Stimulated activated memory B cell treated with anti-CD40 and anti-IgM and Interleukin-4, amounts not matched to agents 10 μg/mL and 1 μg/mL and 100 μg/mL, for 72 hours (primary cell): ENCODE measurements at places on chromosomes 1 and 21.

GRCh38 chr1:119779869-119780356, 11.2 kb upstream of the HMGCS2 start:
- H3K27ac ChIP-seq: no peak overlapping the region
- H3K4me1 ChIP-seq: no peaks in the 10 kb centered on the region
- peaks cover 40% of the 10 kb centered on the region for H3K27me3 ChIP-seq
- no peaks in the 10 kb centered on the region for H3K36me3 ChIP-seq

GRCh38 chr1:169128562-169128961, 22.1 kb downstream of the ATP1B1 start:
- no peak overlapping the region for H3K4me3 ChIP-seq
- no peaks in the 10 kb centered on the region for H3K4me1 ChIP-seq
- no peaks in the 10 kb centered on the region for H3K27me3 ChIP-seq
- peaks cover 15% of the 10 kb centered on the region for H3K36me3 ChIP-seq

- H3K4me3 ChIP-seq: no peak overlapping the region
- H3K4me1 ChIP-seq: peaks cover 10% of the 10 kb centered on the region
- H3K27ac ChIP-seq: no peak overlapping the region
- ATAC-seq: no peak
Measured at GRCh38 chr1:100250807-100251206, 1.2 kb upstream of the DBT start.

DNA sequence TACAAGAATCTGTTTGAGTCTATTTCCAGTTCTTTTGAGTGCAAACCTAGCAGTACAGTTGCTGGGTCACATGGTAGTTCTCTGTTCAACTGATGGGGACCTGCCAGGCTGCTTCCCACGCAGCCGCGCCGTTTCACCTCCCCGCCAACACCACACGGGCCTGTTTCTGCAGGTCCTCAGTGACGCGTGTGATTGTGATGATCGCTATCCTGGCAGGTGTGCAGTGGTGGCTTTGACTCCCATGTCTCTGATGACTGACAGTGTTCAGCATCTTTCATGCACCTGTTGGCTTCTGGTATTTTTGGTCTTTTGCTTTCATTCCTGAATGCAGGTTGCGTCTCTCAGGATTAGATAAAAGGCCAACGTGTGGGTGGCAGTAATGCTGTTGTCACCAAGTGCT, 41.6 kb downstream of the FAAP20 start:
- no peaks in the 10 kb centered on the region for H3K4me1 ChIP-seq
- H3K27me3 ChIP-seq: no peaks in the 10 kb centered on the region
- H3K36me3 ChIP-seq: peaks cover 37% of the 10 kb centered on the region
- H3K27ac ChIP-seq: no peak overlapping the region
- H3K4me3 ChIP-seq: no peak overlapping the region

GRCh38 chr1:77057994-77058585, 161.1 kb downstream of the PIGK start:
- no peaks in the 10 kb centered on the region for H3K36me3 ChIP-seq
- no peak overlapping the region for H3K4me3 ChIP-seq
- H3K27ac ChIP-seq: no peak overlapping the region
- H3K27me3 ChIP-seq: peaks cover 23% of the 10 kb centered on the region
- no peaks in the 10 kb centered on the region for H3K4me1 ChIP-seq

DNA sequence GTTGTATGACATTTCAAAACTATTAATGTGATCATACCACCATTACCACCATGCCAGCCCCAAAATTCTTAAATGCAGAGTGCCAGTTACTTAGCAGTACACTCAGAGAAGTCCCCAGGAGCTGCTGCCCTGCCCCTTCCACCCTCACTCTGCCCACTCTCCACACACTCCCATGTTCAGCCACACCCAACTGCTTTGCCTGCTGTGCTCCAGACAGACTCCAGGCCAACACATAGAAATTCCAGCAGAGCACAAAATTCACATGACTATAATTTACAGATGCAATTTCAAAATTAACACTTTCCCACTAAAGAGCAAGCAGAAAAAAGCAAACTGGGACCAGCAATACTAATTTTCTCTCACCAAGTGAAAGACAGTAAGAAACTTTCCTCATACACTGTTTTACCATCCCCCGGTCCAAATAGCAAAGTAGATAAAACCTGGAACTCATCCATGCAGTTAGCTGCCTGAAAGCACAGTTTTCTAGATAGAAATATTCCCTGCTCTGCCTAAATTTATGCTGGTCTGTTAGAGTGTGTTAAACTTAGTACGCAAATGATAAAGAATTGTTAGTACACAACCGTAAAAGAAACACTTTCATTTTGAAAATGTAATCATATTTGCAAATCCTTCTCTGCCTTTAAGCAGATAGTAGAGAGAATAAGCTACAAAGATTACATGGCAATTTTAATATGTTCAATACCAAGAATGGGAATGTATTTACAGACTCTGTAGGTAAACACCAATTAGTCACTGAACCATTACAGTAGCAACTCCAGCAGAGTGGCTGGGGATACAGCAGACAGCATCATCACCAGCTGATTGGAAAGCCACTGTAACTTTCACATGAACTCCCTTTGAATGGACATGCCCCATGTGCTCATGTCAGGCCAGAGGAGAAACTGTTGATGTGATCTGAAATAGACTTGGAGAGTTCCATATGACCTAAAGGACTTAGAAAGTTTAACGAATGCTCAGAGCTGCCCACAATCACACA, 176.5 kb downstream of the VAV3 start:
- H3K27ac ChIP-seq: peak overlapping the region; percentile 62
- H3K36me3 ChIP-seq: no peaks in the 10 kb centered on the region
- peak overlapping the region; percentile 50 for H3K4me3 ChIP-seq

DNA sequence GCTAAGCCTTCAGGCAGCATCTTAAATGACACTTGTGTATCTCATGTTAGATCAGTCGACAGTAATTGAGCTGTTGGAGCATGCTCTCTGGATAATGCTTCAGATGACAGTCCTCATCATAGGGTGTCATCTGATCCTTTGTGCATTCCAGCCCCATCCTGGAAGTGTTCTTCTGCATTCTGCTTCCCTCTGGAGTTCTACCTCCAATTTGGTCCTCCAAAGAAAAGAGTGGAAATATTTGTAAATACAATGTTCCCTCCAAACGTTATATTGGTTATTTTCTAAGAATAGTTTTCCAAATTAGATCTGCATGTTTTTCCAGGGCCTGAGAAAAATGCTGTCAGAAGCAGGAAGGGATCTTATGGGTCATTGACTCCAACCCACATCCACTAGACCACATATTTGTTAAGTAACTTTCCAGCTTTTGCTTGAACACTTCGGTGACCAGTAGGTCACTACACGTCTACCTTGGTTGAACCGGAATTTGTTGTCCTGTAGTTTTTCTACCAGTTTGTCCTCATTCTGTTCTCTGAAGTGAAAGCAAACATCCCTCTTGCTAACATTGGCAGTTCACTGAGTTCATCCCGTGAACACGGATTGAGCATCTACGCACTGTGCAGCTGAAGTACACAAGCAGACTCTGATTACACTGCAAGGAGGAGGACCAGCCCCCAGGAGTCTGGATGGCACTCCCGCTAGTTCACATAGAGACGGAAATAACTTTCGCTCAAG, 136.0 kb downstream of the TLR5 start:
- H3K27me3 ChIP-seq: no peaks in the 10 kb centered on the region
- H3K4me1 ChIP-seq: no peaks in the 10 kb centered on the region
- peaks cover 32% of the 10 kb centered on the region for H3K36me3 ChIP-seq
- no peak overlapping the region for H3K27ac ChIP-seq
- H3K4me3 ChIP-seq: no peak overlapping the region

- ATAC-seq: peak; percentile 60
- peaks cover 14% of the 10 kb centered on the region for H3K27me3 ChIP-seq
- H3K36me3 ChIP-seq: no peaks in the 10 kb centered on the region
- H3K4me1 ChIP-seq: no peaks in the 10 kb centered on the region
- no peak overlapping the region for H3K27ac ChIP-seq
Measured at GRCh38 chr1:178310685-178311105, 186.1 kb downstream of the CLEC20A start.
